ENCODE measurements at places on chromosomes 1 and 21.
A peak's percentile ranks its signal among the peaks of the same experiment; 100 is the strongest.

- DNase-seq = no peak
Observed at GRCh38 chr21:20026543-20026942, 971.7 kb upstream of the NCAM2 start.

- no peak for DNase-seq
Observed at GRCh38 chr1:215631489-215631888, 64.4 kb downstream of the KCTD3 start.

GRCh38 chr1:201597551-201598230 lies 58.8 kb downstream of the NAV1 start:
- no peak for DNase-seq

GRCh38 chr1:181131255-181131941 lies 42.9 kb downstream of the IER5 start:
- DNase-seq = no peak

DNA sequence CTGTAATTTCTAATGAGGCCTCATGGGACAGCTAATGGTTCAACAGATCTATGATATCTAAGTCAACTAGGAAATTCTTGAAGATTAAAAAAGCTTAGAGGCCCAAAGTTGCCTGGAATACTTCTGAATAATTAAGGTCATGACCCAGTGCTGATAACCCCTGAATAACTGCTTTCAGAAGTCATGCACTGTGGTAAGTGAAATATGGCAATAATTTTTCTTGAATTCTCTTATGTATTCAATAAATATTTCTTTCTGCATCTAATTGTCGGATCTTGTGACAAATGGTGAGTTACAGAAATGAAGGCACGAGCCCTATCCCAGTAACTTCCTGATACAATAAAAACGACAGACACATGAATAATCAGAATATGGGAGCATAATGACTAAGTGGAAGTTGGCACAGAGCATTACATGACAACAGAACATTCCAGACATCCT lies 219.3 kb upstream of the GREM2 start:
- DNase-seq = no peak

GRCh38 chr1:172608098-172608601 lies 50.8 kb upstream of the FASLG start:
- DNase-seq = no peak

- DNase-seq = no peak
Observed at GRCh38 chr21:37273440-37273839, 6.3 kb upstream of the VPS26C start.

- no peak for DNase-seq
Observed at GRCh38 chr21:38619992-38620479, 121.8 kb upstream of the ERG start.

- no peak for DNase-seq
Observed at GRCh38 chr1:194952171-194952570, 1656.1 kb downstream of the KCNT2 start.

DNA sequence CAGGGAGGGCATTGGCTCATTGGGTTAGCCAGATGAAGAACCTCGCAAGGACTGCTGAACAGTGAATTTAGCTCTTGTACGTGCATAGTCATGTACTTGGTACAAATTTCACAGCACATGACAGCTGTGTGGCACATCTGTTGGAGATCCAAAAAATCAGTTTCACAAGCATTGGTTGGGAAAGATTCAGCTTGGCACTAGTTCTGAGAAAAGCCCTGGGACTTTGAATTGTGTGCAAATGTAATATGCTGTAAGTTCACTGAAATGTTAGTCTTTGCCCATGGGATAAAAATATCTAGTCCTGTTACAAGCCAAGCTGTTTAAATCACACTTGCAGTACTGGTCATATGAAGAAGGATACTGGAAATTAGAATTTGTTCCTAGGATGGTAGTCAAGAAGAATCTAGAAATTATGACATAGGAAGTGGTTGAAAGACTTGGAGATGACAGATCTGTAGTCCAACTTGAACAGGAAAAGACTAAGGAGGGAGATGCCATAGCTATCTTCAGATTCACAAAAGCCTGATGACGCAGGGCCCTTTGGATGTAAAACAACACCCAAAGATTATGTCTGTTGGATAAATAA lies 19.2 kb downstream of the LAMC2 start:
- DNase-seq = no peak

- no peak for DNase-seq
Observed at GRCh38 chr1:2544093-2544874, 11.9 kb upstream of the TNFRSF14 start.

- no peak for DNase-seq
Observed at GRCh38 chr1:6509919-6510291, 18.4 kb upstream of the PLEKHG5 start.

DNA sequence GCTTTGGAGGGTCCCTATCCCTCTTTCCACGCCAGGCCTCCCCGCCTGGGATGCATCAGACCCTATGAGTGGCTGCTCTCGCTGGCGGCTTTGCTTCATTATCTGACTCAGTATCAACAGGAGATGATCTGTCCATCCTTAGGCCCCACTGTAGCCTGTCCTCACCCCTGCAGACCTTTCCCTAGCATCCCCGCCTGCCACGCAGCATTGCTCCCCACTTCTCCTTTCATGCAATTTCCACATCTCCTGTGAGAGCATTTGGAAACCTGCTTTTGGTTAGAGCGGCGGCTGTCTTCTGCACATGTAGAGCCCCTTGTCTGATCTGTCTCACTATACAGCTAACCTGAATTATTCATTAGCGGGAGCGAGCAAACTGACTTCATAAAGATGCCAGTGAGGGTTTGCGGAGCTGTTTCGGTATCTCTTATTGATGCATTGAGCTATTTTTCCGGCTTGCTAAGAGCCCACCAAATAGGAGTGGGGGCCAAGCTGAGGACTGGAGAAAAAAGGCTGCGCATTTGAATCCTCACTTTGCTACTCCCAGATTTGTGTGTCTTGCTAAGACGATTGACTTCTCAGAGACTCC lies 40.0 kb upstream of the ATP2B4 start:
- no peak for DNase-seq

DNA sequence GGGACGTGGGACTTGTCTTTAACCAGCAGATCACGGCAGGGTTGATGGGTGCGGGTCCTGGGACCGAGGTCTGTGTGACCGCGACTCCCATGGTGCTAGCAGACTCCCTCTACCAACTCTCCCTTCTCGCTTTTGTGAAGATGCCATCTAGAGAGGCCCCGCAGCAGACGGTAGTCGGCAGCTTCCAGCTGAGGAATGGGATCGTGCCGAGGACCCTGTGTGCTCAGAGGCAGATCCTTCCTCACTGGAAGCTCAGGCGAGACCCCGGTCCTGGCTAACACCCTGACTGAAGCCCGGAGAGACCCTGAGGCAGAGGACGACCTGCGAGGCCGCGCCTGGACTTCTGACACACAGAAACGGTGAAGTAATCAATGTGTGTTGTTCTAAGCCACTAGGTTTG lies 12.5 kb upstream of the SPATC1L start:
- DNase-seq = no peak

GRCh38 chr1:207898260-207898659 lies 12.7 kb downstream of the CD34 start:
- DNase-seq = no peak

DNA sequence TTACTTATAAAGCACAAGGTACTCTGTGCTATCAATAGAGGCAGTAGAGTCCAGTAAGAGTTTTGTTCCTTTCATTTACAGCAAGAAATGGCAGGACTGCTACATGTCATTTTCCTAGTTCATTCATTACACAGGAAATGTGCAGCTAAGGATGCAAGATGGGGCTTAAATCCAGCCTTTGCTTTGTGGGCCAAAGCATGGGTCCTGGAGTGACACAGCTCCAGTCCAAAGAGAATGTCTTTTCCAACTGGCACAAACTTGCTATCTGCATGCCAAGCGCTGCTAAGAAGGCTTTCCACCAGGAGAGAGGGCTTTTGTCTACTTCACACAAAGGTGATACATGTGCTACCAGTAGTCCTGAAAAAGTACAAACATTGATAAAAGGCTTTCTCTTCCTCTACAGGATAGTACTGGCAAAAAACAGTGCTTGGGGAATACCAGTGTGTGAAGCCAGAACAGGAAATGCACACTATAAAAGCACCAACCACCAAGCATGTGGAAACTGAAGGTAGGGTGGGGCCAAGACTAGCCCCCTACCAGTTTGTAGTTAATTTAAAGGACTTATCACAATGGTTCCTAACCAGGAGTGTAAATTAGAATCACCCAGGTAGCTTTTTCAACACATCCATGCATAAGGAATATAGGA lies 68.7 kb downstream of the ARID4B start:
- no peak for DNase-seq

DNA sequence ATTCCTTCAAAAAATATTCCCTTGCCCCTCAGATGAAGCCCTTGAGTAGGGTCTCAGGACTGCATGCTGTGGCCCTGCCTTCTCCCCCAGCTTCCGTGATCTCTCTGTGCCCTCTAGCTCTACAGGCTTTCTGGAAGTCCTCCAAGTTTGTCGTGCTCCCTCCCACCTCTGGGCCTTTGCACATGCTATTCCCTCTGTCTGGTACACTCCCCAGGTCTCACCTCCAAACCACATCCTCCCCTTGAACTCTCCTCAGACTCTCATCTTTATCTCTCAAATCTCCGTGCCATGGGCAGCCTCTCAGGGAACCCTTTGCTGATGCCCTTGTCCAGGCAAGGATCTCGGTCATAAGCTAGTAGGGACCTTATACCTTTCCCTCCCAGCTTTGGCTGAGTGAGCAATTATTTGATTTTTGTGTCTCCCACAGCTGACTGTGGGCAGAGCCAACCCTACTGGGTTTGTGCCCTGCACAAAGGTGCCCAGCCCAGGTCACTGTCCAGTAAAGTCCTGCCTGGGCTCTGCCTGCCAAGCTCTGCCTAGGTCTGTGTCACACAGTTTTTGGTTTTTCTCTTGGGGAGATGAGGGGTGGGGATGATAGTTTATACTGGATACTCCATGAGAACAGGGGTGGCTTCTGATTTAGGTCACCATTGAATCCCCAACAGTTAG lies 188.1 kb downstream of the ZNF281 start:
- DNase-seq = no peak

DNA sequence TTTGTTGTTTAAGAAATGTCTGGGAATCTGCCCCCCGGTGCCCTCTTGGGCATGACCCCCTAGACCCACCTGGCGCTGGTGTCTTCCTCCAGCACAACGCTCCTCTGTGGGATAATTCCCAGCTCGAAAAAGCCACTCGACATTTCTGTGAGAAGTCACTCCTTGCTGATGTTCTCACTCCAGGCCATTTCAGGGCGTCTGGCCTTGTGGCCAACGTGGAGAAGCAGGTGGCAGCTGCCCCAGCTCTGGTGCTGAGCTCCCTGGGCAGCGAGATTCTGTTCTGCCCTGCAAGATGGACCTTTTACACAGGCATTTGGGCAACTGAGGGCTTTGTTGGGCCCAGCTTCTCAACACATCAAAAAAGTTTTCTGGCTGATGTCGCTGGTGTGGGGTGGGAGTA lies 147.7 kb upstream of the WNT4 start:
- no peak for DNase-seq

GRCh38 chr1:45677751-45678245 lies 8.5 kb downstream of the GPBP1L1 start:
- DNase-seq = no peak

- peak; percentile 62 for DNase-seq
Observed at GRCh38 chr1:67760030-67760821, 73.0 kb downstream of the GNG12 start.

GRCh38 chr1:154967331-154967950 lies 3.1 kb downstream of the SHC1 start:
- no peak for DNase-seq

DNA sequence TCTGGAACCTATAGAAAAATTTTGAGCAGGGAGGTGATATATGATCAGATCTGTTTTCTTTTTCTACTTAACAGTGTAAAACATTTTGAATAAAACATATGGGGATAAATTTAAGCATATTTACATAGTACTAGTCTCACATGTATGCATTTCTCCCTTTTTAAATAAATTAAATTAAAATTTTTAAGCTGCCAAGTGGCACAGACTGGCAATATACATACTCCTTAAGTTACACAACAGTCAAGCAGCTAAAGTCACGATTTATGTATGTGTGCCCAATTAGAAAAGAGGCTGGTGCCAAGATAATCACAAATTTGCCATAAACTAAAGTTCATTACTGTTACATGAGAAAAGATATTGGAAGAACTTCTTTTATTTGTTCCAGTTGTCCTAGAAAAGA lies 532.0 kb downstream of the RWDD3 start:
- no peak for DNase-seq

DNA sequence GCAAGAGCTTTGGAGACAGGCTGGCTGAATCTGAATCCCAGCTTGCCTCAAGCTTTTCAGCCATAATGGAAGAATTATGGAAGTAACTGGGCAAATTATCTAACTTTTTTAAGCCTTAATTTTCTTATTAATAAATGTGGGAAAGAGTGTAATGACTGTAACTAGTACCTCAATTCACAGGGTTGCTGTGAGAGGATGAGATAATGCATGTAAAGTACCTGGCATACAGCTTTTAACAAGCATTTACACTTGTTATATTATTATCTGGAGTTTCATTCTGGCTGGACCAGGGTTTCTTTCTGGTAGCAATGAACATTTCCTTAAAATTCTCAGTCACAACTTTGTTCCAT lies 15.9 kb upstream of the TNFSF4 start:
- DNase-seq = no peak

DNA sequence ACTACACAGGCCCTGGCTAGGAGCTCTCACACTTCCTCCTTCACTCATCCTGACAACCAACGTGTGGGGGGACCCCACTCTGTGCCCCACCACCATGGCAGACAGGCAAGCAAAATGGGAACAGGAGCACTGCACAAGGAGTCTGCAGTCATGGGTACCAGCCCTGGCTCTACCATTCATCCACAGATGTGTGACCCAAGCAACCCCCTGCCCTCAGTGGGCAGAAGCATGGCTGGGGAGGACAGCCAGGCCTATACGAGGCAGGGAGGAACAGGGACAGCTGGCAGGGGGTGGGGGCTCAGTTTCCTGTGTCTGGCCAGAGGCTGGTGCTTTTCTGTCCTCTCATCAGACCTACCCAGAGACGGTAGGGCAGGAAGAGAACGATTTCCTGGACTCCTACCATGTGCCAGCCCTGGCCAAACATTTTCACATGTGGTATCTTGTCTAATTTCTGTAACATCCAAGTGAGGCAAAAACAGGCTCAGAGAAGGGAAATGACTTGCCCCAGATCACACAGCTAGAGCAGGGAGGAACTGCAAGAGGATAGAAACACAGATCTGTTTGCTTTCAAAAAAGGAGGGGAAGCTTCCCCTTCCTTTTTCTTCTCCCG lies 178.0 kb downstream of the HIVEP3 start:
- DNase-seq = no peak

- peak; percentile 38 for DNase-seq
Observed at GRCh38 chr1:21149855-21150432, 26.8 kb downstream of the EIF4G3 start.

DNA sequence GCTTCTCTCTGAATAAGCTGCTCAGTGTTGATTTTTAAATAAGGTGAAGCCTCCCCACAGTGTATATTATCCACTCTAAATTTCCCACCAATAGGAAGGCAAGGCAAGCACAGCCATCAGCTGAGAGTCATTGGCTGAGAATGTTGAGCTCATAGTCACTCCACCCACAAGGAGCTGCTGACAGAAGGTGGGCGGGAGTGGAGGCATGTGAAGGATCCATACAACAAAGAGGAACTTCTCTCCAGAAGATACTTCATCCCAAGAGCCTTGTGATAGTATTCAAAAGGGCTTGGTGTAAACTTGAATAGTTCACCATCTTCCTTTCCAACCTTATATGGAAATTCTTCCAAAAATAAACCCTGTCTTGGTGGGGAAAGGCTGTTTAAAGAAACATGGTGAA lies 42.8 kb downstream of the SAMD13 start:
- no peak for DNase-seq

All from NCI-H460 (cell line).